ENCODE measurements at places on chromosomes 11 and 22.

- peak; percentile 30 for DNase-seq
Observed at GRCh38 chr22:45296628-45297297, 12.0 kb downstream of the UPK3A start.

DNA sequence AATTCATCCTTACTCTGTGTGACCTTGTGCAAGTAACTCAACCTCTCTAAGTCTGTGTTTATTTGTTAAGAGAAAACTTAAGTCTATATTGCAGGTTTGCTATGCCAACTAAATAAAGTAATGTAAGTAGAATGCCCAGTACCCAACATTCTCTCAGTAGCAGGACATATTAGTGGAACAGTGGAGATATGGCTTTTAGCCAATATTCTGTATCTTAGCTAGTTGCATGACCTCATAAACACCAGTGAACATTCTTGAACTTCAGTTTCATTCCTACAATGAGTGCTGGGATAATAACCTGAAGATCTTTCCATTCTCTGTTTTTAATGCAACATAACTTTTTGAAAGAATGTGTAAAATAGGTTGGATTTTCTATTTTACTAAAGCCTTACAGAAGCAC is 77.0 kb downstream of the RAB38 start:
- no peak for DNase-seq

GRCh38 chr11:42778193-42778592 is 533.6 kb upstream of the API5 start:
- DNase-seq: no peak

- DNase-seq: no peak
Observed at GRCh38 chr22:40607506-40607905, 29.0 kb downstream of the MRTFA start.

- DNase-seq: no peak
Observed at GRCh38 chr22:45881524-45881875, 95.5 kb downstream of the WNT7B start.

- peak; percentile 53 for DNase-seq
Observed at GRCh38 chr22:41725510-41726110, 26.3 kb downstream of the MEI1 start.

DNA sequence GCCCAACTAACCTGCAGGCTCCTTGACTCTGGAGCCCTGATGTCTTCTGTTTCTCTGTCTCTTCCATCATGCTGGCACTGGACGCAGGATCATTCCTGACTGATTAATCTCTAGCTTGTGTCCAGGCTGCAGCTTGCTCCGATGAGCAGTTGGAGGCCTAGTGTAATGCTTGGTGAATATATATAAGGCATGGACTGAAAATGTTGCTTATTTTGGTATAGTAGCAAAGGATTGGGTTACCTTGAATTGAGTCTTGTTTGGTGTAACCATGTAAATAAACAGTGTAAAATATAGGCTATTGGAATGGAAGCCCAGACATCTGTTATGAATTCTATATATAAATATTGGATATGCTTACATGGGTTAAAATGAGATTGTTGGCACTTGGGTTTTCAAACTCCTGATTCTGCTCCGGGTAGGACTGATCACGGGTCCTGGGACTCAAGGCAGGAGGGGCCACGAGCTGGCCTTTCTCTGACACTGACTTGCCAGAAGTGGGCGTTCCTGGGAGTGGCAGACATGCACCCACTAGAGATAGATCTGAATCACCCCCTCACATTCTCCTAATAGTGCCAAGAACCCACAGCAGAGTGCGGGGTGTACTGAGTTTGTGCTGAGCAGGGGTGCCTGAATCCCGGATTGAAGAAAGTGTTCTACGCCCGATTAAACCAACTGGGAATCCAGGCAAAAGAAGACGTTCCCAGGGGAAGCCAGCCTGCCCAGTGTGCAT is 25.8 kb downstream of the LRP5 start:
- no peak for DNase-seq

Measured in NB4 (cell line).